Diencephalon (tissue), 1 donor: ENCODE measurements at places on chromosomes 7 and 10. TPM values are rescaled to one million over a fixed set of nuclear protein-coding genes. Genes with fewer than 3 reads are reported as not detected.

The CDC14C gene
- not detected for total RNA-seq

The DLD gene
- 83.3 TPM for total RNA-seq

The FBXL13 gene
- 18.5 TPM for total RNA-seq

The ANKRD61 gene
- total RNA-seq = 0.46 TPM

The C10orf53 gene
- total RNA-seq = not detected

The UTF1 gene
- total RNA-seq = not detected

The RBM17 gene
- total RNA-seq = 52.1 TPM

The SERPINE1 gene
- 0.23 TPM for total RNA-seq

The TBRG4 gene
- 49.1 TPM for total RNA-seq

The SORBS1 gene
- total RNA-seq = 90.7 TPM

The SEMA3D gene
- total RNA-seq = 10.1 TPM

The FGL2 gene
- total RNA-seq = 2.3 TPM

The CPA2 gene
- not detected for total RNA-seq

The WNT8B gene
- total RNA-seq = 0.69 TPM

The RBM48 gene
- 22.1 TPM for total RNA-seq

The LRRC18 gene
- total RNA-seq = 0.23 TPM

The PCGF6 gene
- total RNA-seq = 13.4 TPM
